ENCODE measurements at places on chromosomes 11 and 22.
A peak's percentile ranks its signal among the peaks of the same experiment; 100 is the strongest.

DNA sequence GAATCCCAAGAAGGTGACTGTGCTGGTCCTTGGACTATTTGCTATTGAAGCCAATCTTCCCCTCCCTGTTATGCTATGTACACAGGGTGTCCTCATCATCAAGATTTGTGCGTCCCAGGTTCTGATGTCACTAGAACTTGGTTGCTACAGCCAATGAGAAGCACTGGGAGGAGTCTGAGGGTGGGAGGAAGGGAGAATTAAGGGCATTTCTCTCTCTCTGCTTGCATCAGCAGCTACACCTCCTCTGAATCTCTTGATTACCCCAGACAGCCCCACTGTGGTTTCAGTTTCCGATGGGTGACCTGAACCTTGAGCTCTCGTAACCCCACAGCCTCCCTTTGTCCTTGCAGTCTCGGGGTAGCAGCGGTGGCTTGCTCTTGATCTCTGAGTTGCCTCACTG is 212.4 kb upstream of the SESN3 start:
- DNase-seq, result peak; percentile 19

- no peak for DNase-seq
Measured at GRCh38 chr11:76783294-76783895, at the start of gene TSKU. TSKU (plus strand) TSS chr11:76783356; CDS start chr11:76795617, 12,261 bp downstream.

DNA sequence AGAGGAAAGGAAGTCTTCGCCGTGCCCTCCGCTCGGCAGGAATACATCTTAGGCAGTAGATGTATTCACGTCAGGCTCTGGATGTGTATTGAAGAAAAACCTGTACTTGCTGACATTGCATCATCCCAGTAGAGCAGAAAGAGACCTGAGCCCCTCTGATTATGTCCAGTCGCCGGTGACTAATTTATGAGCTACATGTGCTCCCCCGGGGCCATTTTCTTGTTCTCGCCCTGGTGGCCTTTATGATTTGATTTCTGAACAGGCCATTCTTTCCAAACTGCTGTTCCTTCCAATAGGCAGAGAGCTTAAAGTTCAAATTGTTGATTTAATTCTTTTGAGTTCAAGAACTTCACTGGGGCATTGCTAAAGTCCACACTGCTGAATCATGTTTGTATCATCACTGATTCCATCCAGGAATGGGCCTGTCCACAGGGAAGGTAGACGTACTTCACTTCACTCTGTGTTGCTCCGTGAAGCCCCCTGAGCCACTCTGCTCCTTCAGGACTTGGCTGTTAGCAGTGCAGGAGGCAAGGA is 137.3 kb upstream of the RASSF10 start:
- no peak for DNase-seq

DNA sequence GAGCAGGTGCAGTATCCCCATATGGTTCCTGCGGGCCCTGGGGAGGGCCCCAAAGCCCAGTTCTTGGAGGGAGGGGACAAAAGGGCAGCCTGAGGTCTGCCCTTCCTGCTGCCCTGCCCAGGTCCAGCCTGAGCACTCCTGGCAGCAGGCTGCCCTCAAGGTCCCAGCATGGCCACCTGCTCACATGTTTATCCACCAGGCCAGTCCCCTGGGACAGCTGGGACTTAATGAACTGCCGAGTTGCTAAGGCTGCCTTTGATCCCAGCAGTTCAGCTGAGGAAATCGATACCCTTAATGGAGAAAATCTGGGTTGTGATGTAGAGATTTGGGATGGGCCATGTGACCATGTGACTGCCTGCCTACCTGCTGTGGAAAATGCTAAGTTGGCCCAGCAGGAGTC is 146.2 kb downstream of the TRIM29 start:
- no peak for DNase-seq

- peak; percentile 84 for DNase-seq
Measured at GRCh38 chr22:44455151-44455962, 42.7 kb downstream of the RTL6 start.

- DNase-seq, result no peak
Measured at GRCh38 chr11:114559425-114560310, at the start of gene NXPE1. NXPE1 (minus strand) TSS chr11:114559881; CDS start chr11:114551201, 8,680 bp downstream.

DNA sequence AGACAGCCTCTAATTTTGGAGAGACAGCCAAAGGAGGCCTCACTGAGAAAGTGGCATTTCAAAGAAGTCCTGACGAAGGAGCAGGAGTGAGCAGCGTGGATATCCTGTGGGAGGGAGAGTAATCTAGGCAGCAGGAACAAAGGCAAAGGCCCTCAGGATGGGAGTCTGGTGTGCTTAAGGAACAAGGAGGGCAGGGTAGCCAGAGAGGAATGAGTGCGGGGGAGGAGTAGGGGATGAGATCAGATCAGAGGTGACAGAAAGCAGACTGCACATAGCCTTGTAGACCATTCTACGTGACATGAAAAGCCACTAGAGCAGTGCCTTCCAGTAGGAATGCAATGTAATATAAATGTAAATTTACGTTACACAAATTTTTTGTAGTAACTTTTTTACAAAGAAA is 5.6 kb downstream of the SLC36A4 start:
- DNase-seq, result no peak

DNA sequence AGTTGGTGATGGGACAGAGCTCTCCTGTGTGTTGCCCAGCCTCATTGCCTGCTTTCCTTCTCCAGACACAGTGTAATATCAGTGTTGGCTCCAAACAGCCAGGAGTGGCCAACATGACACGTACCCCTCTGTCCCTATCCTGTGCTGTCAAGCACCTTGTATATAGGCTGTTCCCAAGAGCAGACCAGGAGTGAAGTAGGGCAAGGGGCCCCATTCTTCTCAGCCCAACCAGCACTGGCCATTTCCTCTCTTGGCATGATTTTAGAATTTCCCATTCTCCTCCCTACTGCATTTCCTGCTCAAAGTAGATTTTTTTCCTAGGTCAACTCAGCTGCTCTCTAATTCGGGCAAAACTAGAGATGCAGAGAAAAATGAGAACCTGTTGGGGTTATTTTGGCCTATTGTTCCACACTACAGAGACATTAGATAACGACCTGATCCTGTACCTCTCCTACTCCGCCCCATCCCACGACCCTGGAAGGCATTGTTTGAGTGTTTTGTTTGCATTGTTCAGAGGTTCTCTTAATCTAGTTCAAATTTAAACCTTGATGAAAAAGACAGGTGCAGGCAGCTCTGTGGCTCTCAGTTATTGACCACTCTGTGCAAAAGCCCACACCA is 95.6 kb downstream of the RASSF10 start:
- DNase-seq, result no peak

DNA sequence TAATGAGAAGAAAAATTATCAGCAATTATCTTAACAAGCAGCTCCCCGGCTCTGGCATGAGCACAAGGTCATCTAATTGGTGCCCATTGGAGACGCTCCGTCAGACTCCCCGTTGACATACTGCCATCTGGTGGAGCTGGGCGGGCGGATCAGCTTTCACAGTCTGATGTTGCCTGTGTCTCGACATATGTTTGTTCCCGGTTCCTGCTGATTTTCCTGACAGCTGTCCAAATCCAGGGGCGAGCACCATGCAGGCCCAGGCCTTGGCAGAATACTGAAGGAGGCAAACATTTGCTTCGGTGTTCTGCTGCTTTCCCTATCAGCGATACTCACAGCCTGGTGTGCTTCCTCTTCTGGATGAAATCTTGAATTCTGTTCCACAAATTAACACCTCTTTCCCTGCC is 43.8 kb upstream of the BARX2 start:
- DNase-seq, result peak; percentile 29

GRCh38 chr11:125892071-125892470 is 4.6 kb downstream of the HYLS1 start:
- DNase-seq, result no peak

Measured in central memory CD4-positive, alpha-beta T cell (primary cell).